ENCODE measurements at places on chromosomes 3 and 15.

DNA sequence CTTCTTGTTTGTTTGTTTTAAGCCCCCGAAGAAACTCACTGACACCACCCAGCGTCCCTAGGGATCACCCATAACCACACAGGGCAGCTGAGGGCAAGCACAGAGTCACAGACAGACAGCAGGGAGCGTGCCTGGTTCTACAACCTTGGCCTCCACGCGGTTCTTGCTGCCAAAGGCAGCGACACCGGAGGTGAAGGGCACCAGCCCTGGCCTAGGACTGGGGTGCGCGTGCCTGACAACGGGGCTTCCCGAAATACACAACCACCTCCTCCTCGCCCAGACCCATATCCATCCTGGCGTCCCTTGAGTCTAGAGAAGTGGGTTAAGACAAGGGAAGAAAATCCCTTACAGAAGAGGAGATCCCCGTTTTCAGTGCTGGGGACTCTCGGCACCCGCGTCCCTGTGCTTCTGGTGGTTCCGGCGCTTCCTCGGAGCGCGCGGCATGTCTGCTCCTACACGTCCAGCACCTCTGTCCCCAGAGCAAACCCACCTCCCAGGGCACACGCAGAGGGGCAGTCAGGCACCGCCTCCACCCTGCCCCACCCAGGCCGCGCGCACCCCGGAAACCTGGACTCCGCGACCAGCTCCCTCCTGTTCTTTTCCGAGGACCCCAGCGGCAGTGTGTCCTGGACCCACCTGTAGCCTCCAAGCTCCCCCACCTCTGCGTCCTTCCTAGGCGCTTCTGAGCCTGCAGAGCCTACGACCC is 911 bp downstream of the RFTN1 start:
- DNase-seq: no peak

DNA sequence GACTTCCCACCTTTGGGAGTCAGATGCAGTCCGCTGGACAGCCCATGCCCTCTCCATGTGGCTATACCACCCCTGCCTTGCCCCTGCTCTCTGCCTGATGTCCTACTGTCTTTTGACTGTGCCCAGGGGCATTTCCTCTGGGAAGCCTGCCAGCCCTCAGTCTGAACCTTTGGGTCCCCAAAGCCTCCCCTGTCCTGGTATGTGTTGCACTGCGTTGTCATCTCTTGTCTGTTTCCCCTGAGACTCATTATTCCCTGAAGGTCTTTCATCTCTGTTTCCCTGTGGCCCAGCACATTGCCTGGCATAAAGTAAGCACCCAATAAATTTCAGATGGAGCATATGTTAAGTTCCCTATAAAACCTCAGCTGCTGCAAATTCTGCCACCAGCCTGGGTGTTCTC is 236.6 kb upstream of the CTDSPL start:
- DNase-seq: no peak

GRCh38 chr3:179083977-179084376 is 12.4 kb upstream of the ZMAT3 start:
- DNase-seq: no peak

DNA sequence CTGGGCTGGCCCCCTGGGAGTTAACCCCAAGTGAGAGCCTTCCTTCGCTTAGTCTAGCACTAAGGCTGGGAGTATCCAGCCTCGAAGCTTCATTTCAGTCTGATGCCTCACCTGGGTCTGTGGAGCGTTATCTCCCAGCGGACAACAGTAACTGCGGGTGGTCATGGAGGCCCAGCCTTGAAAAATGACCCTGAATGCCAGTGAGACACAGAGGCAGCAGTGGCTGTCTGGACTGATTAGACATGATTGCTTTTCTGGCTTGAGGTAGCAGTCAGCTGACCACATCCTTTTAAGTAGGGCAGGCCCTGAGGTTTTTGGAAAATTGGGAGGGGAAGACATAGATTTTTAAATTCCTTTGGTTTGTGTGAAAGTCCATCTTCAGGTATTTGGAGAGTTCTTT is 28.2 kb upstream of the TRIM59 start:
- no peak for DNase-seq

- DNase-seq: no peak
These were observed 76.3 kb upstream of the ARHGEF3 start for GRCh38 chr3:56878074-56878473.

DNA sequence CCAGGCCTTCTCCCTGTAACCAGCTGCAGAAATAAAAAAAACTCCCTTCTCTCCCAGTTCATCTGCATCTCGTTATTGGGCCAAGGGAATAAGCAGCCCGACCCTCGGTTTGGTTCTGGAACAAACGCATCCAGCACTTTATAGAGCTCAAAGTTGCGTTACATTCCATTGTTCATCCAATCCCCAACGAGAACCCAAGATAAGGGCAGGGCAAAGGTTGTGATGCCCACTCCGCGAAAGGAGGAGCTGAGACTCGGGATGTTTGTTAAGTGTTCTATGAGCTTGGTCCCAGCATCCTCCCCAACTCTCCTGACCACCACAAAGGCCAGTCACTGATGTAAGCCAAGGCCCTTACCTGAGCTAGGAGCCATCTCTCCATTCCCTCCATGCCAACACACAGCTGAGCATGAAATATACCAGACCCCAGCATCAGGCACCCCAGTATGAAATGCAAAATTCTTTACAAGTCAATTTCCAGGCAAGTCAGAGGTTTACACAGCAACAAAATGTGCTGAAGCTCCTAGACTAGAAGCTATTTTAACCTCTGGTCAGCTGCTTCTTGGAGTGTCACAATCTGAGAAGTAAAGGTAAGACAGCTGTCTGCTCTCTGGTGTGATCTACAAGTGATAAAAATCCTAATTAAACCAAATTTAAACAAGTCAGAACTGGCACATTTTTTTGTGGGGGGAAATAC is 17.9 kb downstream of the CCDC12 start:
- no peak for DNase-seq

- DNase-seq: no peak
These were observed 82.0 kb downstream of the ISL2 start for GRCh38 chr15:76418352-76419140.

DNA sequence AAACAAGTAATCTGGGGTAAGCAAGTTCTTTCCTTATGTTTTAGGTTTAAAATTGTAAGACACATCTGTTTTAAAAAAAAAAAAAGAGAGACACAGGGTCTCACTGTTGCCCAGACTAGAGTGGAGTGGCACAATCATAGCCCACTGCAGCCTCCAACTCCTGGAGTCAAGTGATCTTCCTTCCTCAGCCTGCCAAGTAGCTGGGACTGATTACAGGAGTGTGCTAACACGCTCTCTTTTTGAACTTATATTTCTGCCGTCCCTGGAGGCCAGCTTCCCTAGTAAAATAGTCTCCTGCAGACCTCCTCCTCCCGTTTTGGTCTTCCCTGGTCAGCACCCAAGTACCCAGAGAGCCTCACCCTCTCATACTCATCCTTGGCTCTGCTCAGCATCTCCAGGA is 35.5 kb downstream of the DCP1A start:
- DNase-seq: no peak

DNA sequence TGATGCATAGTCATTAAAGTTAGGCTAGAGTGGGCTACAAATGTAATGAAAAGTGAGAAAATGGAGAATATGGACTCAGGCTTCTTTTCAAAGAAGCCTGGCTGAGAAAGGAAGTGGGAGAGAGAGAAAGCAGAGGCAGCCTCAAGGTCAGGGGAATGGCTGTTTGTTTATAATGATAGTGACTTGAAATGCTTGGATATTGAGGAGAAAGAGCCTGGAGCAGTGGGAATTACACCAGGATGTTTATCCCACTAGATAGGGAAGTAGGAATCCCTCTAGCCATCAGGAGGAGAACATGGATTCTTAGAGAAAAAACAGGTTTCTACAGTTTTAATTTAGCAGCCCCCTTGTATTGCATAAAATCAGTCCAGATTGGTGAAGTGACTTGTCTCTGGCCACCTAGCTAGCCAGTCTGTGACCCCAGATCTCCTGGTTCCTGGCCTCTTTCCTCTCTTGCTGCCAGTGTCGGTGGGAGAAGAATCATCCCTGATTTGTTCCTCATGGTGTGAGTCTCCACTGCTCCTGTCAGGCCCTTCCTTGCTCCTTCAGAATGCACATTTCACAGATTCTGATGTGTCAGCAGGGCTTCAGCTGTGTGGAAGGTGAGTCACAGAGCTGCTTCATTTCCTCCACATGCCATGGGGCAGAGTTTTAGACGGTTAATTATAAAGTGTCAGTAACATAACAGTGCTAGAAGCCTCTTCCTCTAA is 32.9 kb downstream of the SEMA6D start:
- DNase-seq: no peak

DNA sequence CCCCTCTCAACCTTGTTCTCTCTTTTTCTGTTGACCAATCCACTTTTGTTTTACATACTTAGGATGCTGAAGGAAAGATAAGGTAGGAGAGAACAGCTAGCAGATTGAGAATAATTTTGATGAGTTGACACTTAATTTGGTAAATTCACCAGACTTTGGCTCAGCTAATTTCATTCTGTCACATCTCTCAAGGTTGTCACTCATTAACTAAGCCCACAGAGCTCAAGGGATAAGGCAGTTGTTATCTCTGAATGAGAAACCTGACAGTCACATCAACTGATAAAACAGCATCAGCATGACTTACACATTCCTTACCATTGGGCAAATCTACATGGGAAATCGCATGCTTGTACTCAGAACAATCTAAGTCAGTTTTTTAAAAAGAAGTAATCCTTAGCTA is 591.4 kb downstream of the NLGN1 start:
- DNase-seq: no peak

- DNase-seq: no peak
These were observed 174.4 kb downstream of the ARRDC4 start for GRCh38 chr15:98134905-98135304.

DNA sequence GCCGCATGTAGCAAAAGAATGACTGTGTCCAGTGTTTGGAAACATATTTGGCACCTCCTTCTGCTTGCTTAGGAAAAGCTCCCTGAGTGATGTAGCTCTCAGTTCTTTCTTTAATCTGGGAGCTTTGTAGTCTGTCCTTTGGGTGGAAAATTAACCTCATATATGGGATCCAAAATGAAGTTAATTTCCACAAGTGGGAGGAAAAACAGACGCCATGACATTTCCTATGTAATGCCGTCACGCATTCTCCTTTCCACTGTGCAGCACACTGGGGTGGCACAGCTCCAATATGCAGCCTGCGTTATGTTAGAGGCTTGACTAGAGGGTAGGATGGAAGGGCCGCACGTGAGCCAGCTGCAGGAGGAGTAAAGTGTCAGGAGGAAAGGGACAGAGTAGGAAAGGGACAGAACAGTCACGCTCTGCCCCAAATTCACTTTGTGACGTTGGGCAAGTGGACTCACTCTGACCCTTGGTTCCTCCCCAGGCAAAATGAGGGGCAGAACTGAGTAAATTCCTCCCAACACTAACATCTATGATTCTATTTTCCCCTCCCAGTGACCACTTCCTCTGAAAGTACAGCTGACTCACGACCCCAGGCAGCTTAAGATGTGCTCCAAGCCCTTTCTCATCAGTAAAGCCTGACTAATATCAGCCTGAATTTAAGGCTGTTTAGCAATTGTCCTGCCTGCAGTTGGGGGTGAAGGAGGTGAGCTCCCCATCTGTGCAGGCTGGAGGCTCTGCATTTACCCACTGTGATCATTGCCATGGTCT is 176.5 kb upstream of the PFN2 start:
- DNase-seq: no peak

DNA sequence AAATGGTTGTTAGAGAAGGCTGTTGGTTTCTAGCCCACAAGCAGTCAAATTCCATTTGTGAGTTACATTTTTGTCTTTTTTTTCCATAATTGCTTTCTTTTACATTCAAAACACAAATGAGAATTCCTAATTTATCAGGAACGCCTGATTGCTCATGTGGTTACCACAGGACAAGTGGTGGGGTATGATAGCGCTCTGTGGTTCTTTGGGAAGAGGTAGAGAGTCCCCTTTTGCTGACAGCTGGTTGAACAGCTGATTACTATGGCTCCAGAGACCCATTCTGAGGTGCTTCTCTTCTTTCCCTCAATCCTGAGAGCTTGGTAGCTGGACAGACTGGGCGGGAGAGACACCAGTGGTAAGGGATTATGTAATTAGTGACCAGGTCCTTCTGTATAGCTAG is 24.4 kb downstream of the CNOT10 start:
- DNase-seq: no peak

GRCh38 chr15:68552773-68553172 is 26.0 kb upstream of the CORO2B start:
- no peak for DNase-seq

GRCh38 chr15:78229431-78230406 is 4.6 kb downstream of the ACSBG1 start:
- DNase-seq: no peak

- no peak for DNase-seq
These were observed 5.1 kb upstream of the SLC25A38 start for GRCh38 chr3:39378088-39378487.

- no peak for DNase-seq
These were observed 125.3 kb downstream of the BDH1 start for GRCh38 chr3:197430502-197430901.

GRCh38 chr3:94416768-94417167 is 353.9 kb downstream of the NSUN3 start:
- DNase-seq: no peak

DNA sequence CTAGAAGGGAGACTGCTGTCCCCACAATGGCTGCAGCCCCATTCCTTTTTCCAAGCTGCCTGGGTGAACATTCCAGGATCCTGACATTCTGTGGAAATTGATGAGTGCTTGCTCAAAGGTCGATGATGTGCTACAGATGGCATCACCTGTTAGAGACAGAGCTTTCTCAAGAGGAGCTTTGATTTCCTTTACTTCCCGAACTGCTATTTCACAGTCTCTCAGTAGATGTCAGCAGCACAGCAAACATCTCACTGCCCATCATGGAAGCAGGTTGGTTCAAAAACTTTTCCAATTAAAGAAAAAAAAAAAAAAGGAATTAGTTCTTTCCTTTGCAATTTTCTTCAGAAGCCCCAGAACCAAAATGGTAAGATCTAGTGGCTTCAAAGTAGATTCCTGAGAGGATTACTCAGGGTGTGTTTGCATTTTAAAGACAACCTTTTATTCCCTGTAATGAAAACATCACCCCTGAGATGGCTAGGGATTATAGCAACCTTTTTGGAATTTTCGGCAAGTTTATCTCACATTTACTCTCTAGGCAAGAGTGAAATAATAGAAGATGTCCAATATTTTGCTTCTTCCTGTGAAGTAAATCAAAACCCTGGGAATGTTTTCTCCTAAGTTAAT is 44.8 kb downstream of the POLR2M start:
- DNase-seq: no peak

- DNase-seq: no peak
These were observed 69.3 kb downstream of the SATB1 start for GRCh38 chr3:18355832-18356231.

GRCh38 chr3:17133632-17134545 is 249.1 kb downstream of the PLCL2 start:
- DNase-seq: no peak

DNA sequence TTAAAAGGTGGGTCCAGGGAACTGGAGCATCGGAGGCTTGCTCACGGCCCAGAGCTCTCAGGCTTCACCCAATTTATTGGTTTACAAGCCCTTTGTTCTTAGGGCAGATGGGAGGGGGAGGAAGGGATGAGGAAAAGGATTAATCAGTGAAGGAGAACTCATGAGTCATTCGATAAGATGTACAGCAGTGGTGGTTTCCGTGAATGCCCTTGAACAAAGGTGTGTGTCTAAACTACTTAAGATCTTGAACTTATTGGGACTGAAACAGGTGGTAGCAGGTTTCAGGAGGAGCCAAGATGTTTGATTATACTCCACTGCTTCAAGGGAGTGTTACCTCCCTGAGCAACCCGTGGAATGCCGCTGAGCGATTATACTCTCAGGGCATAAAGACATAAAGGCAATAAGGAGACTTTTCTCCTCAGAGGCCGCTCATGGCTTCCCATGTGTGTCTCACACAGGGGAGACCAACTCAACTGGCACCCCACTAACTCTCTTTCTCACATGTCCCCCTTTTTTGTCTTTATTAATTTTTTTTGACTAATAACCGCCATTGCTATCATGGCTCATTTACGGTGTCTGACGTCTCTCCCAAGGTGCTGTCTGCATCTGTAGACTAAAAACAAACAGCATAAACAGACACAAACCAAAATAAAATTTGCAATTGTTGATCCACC is 17.3 kb upstream of the SLC28A2 start:
- no peak for DNase-seq

All from NCI-H524 treated with DMSO at 0.1 percent for 48 hours (cell line).